Epithelial cell of prostate (primary cell): ENCODE measurements at places on chromosomes 2 and 18.

DNA sequence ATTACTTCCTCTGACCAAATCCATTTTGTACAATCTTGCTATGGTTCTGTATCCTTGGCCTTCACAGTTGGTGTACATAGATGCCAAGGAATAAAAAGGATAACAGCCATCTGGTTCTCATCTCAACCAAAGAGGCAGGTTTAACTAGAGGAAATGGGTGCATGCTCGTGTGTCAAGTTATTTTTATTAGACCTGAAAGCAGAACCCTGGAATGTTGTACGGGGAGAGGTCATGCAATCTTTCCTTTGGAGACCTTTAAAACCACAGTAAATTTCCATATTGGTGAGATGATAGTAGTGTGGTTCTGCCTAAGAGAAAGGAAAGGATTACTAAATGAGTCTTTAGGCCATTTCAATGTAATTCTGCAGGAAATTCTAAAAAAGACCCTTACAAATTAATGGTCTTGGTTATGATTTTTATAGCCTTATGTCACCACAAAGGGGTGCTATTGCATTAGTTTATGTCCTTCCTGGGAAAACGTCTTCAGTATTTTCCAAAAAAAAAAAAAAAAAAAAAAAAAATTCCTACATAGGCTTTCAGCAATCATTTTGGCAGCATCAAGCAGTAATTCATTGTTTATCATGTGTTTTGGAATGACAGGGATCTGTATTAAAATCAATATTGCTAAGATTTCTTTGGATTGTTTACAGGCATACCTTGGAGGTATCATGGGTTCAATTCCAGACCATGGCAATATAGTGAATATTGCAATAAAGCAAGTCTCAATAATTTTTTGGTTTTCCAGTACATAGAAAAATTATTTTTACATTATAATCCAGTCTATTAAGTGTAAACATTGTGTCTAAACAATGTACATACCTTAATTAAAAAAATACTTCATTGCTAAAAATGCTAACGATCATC is 270.8 kb downstream of the NYAP2 start:
- no peak for DNase-seq

- peak; percentile 12 for DNase-seq
These were observed 58.8 kb downstream of the PRKRA start for GRCh38 chr2:178392215-178392614.

- DNase-seq: no peak
These were observed 121.9 kb upstream of the LGALSL start for GRCh38 chr2:64331849-64332699.

DNA sequence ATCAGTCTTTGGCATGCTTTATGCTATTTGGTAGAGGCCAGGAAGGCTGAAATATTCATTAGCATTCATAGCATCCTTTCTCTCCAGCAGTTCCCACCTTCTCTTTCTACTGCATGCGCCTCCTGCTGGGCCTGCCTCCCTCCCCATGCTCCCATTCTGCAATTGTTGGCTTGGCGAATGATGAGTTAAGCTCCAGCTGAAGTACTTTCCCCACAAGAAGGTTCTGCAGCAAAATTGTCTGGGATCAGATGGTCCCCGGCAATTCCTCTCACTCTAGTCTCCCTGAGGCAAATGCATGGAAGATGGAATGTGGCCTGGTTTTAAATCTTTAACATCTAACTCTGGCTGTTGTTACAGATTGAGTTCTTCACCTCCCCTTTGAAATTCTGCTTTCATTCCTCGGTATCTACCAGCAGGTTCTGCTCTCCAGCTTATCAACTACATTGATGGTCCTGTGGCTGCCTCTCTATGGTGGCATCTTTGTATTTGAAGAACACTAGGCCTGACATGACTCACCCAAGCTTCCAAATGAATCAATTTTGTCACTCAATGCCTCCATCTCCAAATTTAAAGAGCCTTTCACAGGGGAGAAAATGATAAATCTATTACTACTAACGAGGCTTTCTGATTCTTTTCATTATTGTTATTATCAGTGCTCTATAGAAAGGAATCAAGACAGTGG is 55.9 kb downstream of the KCTD18 start:
- no peak for DNase-seq

GRCh38 chr2:60423505-60423904 is 129.9 kb downstream of the BCL11A start:
- no peak for DNase-seq

GRCh38 chr2:207160115-207160514 is 5.6 kb downstream of the KLF7 start:
- no peak for DNase-seq

DNA sequence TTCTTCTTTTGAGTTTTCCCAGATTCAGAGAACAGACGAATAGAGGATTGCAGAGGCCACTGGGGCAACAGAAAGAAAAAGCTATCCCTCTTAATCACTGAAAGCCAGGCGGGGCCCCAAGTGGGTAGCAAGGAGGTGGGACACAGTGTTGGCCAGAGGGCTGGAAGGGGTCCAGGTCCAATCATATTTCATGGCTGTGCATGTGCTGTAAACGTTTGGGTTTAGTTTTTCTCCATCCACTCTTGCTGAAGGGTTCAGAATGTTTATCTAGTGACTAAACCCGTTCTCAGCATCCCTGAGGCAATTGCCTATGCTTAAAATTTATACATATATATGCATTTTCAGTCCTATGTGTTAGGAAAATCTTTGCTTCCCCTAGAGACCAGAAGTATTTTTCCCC is 99.4 kb upstream of the EPHA4 start:
- no peak for DNase-seq

- DNase-seq: no peak
These were observed 20.4 kb upstream of the CD226 start for GRCh38 chr18:69968039-69968438.

DNA sequence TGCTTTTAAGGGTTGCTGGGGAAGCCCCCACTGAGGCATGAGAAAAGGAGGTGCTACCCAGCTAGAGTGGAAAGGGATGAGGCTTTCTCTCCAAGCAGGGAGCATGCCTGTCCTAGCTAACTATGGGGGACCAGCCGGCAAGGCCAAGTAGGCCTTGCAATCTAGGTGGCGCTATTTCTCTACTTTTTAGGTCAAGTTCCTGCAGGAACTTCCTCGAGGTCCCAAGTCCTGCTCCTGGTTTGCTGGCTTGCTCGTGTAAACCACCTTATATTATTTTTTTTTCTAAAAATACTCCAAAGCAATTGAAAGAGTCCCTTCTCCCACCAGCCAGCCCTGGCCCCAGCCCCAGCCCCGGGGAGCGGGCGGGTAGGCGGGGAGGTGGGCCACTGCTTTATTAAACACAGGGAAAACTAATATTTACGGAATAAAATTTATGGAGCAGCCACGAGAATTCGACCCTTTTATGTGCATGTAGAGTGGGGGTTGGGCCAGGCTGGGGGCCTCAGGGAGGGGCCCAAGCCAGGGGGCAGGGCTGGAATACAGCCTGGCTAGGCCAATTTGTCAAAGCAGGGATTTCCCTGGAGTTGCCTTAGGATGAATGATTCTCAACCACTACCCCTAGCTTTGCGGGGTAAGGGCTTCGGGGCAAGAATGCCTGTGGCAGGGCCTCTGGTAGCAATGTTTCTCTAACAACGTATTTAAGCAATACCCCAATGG is 12.8 kb upstream of the IHH start:
- DNase-seq: peak; percentile 16

GRCh38 chr2:227020416-227020815 is 143.6 kb downstream of the COL4A4 start:
- DNase-seq: no peak

DNA sequence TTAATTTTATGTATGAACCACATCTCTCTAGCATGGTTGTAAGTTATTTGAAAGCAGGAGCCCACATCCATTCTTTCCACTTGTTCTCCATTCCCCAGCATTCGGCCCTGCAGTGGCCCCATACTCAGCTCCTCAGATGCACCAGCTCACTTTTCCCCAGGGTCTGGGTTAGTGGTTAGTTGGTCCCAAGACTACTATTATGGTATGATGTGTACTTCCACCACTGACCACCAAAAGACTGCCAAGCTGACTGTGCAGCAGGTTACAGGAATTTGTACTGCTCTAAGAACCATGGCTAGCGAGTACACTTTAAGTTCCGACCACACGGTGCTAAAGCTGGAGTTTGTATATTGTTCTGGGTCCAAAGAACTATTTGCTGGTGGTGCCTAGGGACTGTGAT is 413.6 kb upstream of the TCF4 start:
- DNase-seq: no peak

DNA sequence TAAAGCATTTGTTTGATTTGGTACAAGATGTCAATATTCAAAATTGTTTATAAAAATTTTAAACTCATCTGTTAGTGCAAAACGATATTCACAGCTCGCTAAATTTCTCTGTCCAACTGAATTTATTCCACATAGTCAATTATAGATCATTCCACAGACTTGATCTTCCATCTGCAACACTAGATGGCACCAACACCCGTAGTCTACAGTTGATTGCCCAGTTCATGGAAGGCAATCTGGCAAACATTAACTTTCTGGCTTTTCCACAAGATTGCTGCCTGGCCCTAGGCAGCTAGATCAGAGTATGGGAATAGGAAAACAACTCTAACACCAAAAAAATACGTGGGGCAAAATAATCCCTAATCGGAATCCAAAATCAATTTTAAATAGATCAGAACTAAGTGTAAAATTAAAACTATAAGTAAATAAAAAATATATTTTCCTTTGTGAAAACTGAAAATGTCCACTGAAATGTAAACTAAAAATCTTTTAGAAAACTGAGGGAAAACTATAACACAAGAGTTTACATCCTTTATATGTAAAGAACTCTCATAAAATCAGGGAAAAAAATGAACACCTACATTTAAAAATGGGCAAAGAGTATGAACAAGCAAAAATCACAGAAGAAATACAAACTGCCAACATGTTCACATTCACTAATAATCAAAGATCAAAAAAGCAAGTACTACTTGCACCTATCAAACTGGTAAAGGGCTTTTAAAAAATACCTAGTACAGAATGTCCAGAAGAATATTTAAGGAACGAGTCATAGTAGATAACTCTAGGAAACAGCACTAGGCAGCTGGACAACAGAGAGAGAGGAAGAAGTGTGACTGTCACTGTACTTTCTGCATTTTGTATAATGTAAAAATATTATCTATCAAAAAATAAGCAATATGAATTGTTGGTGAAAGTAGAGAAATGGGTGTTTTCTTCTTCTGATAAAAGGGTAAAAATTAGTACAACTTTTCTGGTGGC is 35.0 kb downstream of the RTN4 start:
- DNase-seq: no peak

DNA sequence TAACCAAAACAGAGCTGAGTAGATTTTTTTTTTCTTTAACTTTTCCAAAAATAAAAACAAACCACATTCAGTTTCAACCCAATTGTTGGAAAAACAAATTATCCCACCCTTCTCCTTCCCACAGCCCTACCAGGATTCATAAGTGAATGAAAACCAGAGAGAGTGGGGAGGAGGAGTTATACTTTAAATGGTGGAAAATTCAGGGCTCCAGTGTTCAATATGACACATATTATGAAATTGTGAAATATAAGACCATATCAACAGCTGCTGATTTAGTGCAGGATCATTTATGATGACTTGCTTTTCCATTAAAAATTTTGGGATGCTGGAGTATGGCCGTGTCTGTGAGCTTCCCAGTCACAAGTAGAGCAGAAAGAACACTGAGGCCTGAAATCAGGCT is 26.7 kb downstream of the COLEC12 start:
- DNase-seq: no peak

GRCh38 chr2:44326548-44327264 is 34.6 kb downstream of the PREPL start:
- no peak for DNase-seq

GRCh38 chr2:127061375-127062273 is 45.3 kb downstream of the BIN1 start:
- DNase-seq: no peak

- peak; percentile 88 for DNase-seq
These were observed 73.8 kb downstream of the AQP4 start for GRCh38 chr18:26791676-26792075.

DNA sequence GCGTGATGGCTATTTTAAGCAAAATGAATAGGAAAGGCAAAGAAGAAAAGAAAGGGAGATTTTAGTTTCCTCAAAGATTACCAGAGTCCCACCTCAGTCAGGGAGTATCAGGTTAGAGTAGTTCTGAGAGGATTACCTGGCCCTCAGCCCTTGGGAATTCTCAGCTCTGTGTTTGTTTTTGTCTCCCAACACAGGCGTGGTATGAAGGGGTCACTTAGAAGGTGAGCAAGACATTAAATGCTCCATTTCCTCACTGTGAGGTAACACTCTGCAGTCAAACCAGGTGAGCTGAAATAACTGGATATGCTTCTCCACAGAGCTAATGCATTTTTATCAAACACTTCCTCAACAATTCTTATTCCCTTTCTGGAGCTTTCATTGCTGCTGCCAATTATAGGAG is 232.2 kb downstream of the IKZF2 start:
- peak; percentile 63 for DNase-seq

GRCh38 chr2:60836491-60836890 is 44.9 kb upstream of the REL start:
- no peak for DNase-seq

DNA sequence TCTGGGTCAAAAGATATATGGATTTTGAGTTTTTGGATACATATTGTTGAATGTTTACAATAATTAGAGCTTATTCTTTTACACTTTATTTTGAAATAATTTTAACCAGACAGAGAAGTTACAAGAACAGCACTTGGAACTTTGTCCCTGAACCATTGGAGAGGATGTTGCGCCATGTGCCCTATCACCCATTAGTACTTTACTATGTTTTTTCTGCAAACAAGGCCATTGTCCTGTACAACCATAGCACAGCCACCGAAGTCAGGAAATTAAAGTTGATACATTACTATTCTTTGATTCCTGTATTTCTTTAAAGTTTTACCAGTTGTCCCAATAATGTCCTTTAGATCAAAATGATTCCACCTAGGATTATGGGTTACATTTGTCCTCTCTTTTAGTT is 188.8 kb downstream of the ACKR3 start:
- no peak for DNase-seq

- no peak for DNase-seq
These were observed 70.2 kb downstream of the CDCA7 start for GRCh38 chr2:173424886-173425285.

- DNase-seq: peak; percentile 85
These were observed 141.8 kb downstream of the ACKR3 start for GRCh38 chr2:236711440-236711839.

GRCh38 chr18:42950732-42951131 is 164.8 kb downstream of the RIT2 start:
- no peak for DNase-seq

DNA sequence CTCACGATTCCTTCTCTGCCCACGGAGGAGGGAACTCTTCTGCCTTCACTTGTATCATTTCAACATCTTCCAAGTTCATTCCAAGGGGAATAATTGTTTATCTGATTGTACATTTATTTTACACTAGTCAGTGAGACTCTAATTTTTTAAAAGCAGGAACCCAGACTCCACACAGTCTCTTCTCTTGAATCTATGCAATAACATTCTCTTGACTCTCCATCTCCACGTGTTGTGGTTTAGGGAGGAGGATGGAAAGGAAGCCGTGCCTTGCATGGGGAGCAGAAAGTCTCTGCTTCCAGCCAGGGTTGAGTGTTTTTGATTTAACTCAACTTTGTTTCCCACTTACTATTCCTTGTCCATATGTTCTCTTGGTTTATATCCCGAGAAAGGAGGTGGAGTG is 131.1 kb upstream of the RIOK3 start:
- no peak for DNase-seq
